CD8-positive, alpha-beta memory T cell (primary cell): ENCODE measurements at places on chromosomes 11 and 22. TPM values are rescaled to one million over a fixed set of nuclear protein-coding genes. Genes with fewer than 3 reads are reported as not detected.

Gene SCGB1C1
- total RNA-seq = not detected

DNA sequence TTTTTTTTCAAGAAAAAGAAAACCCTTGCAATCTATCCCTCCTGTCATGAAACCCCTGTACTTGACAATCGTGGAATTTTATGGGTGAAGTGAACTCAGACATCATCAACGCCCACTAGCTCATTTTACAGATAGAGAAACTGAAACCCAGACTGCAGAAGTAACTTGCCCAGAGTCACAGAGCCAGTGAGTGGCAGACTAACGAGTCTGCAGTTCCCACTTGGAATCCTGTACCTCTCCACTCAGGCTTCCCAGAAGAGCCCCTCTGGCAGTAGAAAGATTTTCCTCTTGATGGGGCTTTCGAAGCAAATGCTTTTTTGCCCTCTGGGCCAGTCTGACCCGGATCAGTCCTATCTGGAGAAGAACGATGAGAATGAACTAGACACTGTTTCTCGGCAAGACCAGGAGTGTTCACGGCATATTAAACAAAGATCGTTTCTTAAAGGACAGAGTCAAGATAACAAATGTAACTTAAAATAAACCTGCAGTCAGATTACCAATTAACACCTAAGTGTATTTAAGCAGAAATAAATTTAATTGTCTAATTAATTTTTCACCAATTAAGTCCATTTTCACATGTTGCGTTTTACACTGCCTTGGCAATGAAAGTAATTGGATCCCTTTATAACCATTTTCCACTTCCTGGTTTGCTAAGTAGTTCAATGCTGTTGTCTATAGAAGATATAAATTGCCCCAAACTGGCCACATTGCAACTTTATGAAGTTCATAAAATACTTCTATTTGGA lies 61.3 kb upstream of the CREB3L1 start:
- no peaks in the 10 kb centered on the region for H3K27me3 ChIP-seq
- no peaks in the 10 kb centered on the region for H3K4me1 ChIP-seq
- no peaks in the 10 kb centered on the region for H3K36me3 ChIP-seq
- no peak overlapping the region for H3K27ac ChIP-seq
- no peak for DNase-seq

Gene TTC9C
- 36.7 TPM for total RNA-seq

Gene OR56A1
- total RNA-seq = not detected

Gene CRYBB2
- total RNA-seq = not detected

DNA sequence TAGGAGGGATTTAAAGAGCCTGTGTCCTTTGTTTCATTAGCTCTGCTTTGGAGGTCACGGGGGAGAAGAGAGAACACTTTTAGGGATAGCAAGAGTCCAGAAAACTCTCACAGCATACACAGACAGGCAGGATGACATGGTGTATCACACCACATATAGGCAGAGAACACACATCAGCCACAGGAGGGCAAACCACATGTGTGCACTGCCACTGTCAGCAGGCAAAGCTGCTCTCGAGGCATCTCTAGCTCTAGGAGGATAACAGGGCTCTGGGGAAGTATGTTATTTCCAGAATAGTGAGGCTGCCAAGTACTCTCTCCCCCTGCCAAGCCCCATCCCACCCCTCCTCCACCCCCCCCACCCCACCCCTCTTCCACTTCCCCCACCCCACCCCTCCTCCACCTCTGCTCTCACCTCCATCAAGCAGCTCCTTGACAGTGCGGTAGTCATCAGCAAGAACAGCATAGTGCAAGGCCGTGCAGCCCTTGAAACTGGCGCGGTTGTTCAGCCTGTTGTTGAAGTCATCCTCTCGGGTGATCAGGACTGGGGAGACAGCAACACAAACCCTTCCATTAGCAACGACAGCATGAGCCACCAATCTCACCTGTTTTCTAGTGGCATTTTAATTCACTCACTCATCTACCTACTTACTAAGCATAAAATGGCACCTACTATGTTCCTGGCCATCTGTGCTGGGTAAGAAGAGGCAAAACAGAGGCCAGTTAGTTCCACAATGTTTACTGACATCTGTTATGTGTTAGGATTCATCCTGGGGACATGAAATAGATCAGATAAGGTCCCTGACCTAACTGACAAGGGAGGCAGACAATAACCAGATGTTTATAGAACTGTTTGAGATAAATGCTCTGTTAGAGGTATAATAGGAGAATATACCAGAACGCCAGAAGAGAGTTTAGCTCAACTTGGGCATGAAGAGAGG lies 75.6 kb downstream of the CLPB start:
- DNase-seq = no peak
- H3K4me3 ChIP-seq = no peak overlapping the region
- no peaks in the 10 kb centered on the region for H3K4me1 ChIP-seq
- H3K36me3 ChIP-seq = no peaks in the 10 kb centered on the region

Gene INSC
- not detected for total RNA-seq

Gene CLMP
- 0.09 TPM for total RNA-seq
